Ecto neural progenitor cell (in vitro differentiated cells): ENCODE measurements at places on chromosomes 3 and 15.
A peak's percentile ranks its signal among the peaks of the same experiment; 100 is the strongest.

- no peak for DNase-seq
Measured at GRCh38 chr3:50275996-50276761, 2.7 kb upstream of the LSMEM2 start.

GRCh38 chr15:28219116-28219515 lies 102.9 kb downstream of the HERC2 start:
- no peak for DNase-seq

GRCh38 chr15:55872471-55872870 lies 120.9 kb downstream of the NEDD4 start:
- no peak for DNase-seq

GRCh38 chr15:67584157-67584556 lies 41.7 kb downstream of the MAP2K5 start:
- DNase-seq, result no peak

GRCh38 chr15:81126892-81127291 lies 7.2 kb upstream of the CFAP161 start:
- DNase-seq, result no peak

GRCh38 chr15:63306492-63307073 lies 29.2 kb downstream of the APH1B start:
- DNase-seq, result no peak

- DNase-seq, result no peak
Measured at GRCh38 chr3:113910966-113911365, 36.8 kb upstream of the ZDHHC23 start.

GRCh38 chr3:172321035-172321434 lies 127.2 kb downstream of the GHSR start:
- no peak for DNase-seq

DNA sequence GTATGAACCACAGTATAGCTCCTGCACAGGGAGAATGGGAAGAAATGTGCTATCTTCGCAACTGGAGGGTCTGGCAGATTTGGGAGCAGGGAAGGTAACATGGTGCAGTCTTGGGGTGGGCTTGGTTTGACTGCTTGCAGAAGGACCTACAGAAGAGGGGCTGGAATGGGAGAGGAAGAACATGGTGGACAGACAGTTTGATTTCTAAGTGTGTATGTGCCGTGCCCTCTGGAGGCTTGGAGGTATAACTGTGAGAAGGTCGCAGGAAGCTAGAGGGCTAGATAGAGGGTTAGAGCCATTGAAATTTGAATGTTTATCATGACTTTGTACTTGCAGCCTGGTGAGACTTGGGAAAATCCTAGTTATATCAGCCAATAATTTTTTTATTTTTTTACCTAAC lies 169.2 kb downstream of the SQOR start:
- no peak for DNase-seq

GRCh38 chr15:45869034-45869668 lies 234.3 kb downstream of the SQOR start:
- DNase-seq, result no peak

DNA sequence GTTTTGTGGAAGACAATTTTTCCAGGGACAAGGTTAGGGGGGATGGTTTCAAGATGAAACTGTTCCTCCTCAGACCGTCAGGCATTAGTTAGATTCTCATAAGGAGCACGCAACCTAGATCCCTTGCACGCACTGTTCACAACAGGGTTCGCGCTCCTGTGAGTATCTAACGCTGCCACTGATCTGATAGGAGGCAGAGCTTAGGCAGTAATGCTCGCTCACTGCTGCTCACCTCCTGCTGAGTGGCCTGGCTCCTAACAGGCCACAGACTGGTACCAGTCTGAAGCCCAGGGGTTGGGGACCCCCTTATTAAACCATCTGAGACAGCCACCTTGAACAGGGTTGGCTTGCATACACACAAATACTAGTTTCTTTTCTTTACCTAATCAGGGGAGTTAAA lies 13.5 kb upstream of the IMPG2 start:
- DNase-seq, result no peak

GRCh38 chr15:59609730-59610712 lies 1.6 kb upstream of the GCNT3 start:
- no peak for DNase-seq

DNA sequence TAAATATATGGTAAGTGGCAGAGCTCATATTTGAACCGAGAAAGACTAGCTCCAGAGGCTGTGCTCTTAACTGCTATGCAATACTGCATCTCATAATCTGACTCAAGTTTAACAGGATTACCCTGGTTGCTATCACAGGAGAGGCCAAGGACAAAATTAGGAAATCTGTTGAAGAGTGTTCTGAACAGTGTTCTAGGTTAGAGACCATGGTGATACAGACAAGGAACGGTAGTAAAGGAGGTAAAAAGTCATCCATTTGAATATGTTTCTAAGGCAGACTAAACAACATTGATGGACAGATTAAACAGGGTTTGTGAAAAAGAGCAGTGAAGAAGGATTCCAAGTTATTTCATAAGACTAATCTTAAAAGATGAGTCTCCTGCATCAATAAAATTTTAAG lies 22.1 kb downstream of the PLOD2 start:
- DNase-seq, result no peak

DNA sequence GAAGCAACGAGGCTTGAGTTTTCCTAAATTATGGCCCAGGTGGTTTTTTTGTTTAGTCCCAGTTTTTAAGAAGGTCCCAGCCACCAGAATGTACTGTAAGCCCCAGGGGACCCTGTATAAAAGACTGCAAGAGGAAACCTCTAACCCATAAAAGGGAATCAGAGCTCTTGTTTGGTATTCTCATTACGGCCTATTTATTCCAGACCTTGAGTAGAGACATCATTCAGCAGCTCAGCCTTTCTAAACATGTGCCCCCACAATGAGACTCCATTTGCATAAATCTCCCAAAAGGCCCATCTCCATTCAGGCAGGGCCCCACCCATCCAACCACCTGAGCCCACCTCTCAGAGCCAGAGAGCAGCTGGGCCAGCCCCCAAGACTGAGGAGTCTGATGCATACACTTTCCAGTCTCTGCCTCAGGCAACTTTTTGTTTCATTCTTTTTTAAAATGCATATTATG lies 25.7 kb downstream of the ZDHHC3 start:
- no peak for DNase-seq

DNA sequence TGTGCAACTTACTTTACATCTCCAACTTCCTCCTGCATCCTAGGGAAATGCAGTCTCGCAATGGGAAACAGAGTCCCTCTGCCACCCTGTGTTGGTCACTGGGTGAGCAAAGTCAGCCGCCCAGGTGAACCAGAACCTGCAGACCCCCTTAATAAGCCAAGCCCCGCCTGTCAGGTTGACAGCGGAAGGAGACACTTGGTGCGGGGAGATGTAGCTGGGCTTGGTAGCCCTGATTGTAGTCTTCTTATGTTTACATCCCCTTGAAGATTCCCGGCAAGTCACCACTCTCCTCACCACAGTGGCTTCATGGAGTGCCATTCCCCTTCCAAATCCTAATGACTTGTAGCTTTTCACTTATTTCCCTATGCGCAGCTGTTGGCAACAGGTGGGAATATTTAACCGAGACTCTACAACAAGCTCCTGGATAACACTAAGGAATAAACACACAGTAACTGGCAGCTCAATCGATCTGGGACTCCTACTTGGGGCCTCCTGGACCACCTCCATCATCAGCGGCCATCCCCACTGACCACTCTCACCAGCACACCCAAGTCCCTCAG lies 17.7 kb upstream of the CLSTN2 start:
- DNase-seq, result no peak

DNA sequence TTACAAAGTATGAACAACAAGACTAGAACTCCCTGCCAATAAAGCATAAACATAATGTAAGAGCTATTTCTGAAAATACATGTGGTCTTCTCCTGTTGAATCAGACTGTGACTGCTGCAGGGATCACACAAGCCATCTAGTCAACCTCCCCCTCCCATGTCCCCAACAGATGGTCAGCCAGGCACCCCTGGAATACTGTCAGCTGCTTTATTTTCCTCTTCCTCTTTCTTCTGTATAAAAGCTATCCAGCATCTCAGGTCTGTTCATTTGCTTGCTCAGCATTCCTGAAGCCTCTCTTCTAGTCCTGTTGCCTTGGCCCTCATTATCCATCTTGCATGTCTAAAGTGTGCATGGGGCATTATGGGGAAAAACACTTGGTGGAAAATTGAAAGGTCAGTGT lies 6.5 kb upstream of the MINDY4B start:
- no peak for DNase-seq

DNA sequence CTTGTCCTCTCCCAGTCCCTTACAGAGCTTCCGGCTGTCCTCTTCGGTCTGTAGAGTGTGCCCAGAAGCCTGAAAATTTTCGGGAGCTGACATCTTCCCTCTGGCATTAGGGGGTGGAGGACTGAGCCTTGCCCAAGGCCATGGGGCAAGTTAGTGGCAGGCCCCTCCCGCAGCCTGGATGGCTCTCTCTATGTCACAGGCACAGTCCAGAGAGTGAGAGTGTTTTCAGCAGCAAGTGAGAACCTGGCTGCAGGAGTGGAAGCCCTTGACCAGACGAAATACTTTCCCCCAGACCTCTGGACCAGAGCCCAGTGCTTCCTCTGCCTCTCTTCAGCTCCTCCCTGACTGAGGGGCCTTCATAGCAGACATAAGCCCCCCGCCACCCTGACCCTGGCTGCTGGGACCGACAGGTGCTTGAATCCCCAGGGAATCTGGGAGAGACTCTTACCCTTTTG lies 50.5 kb upstream of the SEC22A start:
- DNase-seq, result peak; percentile 42

- DNase-seq, result no peak
Measured at GRCh38 chr15:70202756-70203155, 105.0 kb upstream of the TLE3 start.

- DNase-seq, result peak; percentile 85
Measured at GRCh38 chr3:141051443-141052200, 475 bp downstream of the SPSB4 start.

GRCh38 chr3:129162729-129163579 lies 2.1 kb upstream of the ISY1 start:
- DNase-seq, result no peak

GRCh38 chr15:67505675-67506572 lies 15.0 kb upstream of the C15orf61 start:
- no peak for DNase-seq

DNA sequence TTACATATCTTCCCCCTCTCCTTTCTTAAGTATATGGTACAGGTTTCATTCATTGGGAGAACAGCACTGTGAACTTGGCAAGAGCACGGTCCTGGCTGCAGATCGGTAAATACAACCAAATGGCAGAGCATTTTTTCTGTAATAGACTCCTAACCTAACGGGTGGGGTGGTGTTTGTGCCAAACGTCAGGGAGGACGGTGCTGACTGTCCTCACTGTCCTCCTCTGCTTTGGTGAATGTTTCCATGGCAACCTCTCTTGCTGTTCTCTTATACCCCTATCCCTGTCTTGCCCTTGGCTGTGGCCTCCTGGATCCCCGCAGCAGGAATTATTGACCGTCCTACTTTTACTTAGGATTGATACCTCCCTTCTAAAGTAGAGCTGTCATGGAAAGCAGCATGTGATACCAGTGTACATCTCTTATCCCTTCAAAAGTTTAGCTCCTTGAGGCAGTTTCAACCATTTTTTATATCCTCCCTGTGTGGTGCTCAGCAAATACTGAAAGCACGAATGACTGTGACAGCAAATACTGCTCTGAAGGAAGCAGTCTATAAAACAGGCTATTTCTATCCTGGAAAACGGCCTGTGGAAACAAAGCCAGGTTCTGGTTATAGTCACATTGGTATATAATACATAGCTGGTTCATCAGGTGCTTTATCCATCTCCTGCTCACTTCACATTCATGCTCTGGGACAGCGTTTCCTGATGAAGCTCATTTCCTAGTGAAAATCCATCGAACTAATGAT lies 275.4 kb upstream of the C2CD4B start:
- no peak for DNase-seq

DNA sequence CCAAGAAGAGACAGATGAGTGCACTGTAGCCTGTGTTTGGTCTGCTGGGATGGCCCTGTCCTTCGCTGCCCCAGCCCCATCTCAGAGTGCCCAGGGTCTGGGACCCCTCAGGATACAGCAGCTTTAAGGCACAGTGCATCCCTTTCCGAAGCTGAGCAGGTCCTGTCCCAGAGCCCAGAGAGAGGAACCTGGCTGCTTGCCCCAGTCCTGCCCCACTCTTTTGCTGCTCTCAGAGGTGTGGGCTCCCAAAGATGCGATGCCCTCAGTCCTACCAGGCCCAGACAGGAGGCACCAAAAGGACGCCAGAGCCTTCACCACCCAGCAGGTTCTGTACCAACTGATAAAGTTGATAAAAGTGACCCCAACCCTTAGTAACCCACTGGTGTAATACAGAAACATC lies 8.2 kb downstream of the PLCD1 start:
- no peak for DNase-seq

- peak; percentile 39 for DNase-seq
Measured at GRCh38 chr3:39267631-39268548, 11.9 kb downstream of the CX3CR1 start.

DNA sequence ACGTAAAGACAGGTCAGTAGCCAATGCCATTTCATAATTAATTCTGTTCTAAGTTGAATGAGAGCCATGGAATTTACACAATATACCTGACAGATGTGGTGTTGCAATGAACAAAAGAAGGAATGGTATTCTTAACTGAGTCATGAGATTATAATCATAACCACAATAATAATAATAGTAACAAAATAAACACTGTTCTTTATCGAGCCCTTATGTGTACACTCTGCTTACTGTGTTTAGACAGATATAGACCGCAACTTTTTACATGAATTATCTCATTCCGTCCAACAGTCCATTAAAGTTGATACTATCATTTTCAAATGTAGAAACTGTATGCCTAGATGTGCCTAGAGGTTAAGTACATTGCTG lies 28.2 kb upstream of the SCAANT1 start:
- no peak for DNase-seq

- DNase-seq, result no peak
Measured at GRCh38 chr3:125186800-125187598, 25.5 kb downstream of the SLC12A8 start.

GRCh38 chr3:160698599-160699195 lies 21.7 kb downstream of the ARL14 start:
- DNase-seq, result no peak

- no peak for DNase-seq
Measured at GRCh38 chr3:143822374-143822773, 25.9 kb downstream of the SLC9A9 start.

- no peak for DNase-seq
Measured at GRCh38 chr15:77825252-77825542, 192.5 kb upstream of the LINGO1 start.

DNA sequence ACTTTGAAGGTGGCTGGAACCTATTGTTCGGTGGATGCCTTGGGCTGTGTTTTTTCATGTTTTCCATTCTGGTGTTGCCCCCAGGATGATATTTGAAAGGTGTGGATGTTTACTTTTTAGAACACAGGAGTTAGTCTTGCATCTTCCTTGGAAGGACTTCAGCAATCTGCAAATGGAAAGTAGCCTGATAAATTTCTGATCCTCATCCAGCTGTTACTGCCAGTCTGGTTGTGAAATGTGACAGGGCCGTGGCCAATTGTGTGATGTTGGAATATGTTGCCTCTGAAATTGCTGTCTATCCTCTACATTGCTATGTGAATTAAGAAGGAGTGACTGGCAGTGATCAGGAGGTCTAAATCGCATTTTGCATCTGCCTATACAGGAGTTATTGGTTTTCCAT lies 382.5 kb upstream of the C2CD4B start:
- DNase-seq, result no peak

- no peak for DNase-seq
Measured at GRCh38 chr3:10926811-10927521, 65.6 kb upstream of the SLC6A1 start.

- no peak for DNase-seq
Measured at GRCh38 chr3:9676785-9677184, 26.8 kb upstream of the CPNE9 start.
